Bronchial smooth muscle cell (primary cell): ENCODE measurements at places on chromosomes 3 and 15. TPM values are rescaled to one million over a fixed set of nuclear protein-coding genes. Genes with fewer than 3 reads are reported as not detected.

Gene KNL1
- total RNA-seq = 0.52 and 1.7 TPM in 2 replicates

Gene CMTM8
- total RNA-seq = 0.09 and 0.32 TPM in 2 replicates

Gene FILIP1L
- total RNA-seq = 7.6 and 16.2 TPM in 2 replicates

Gene NTRK3
- not detected in 2 replicates for total RNA-seq

Gene HRH1
- 22.5 and 38.1 TPM in 2 replicates for total RNA-seq

Gene GOLGA8S
- total RNA-seq = under 0.01 and 0.09 TPM in 2 replicates

Gene SLC6A11
- not detected in 2 replicates for total RNA-seq

Gene TMEM207
- not detected in 2 replicates for total RNA-seq

Gene ACTC1
- 0.16 TPM in 1 of 2 replicates, not detected in the other for total RNA-seq

Gene LRRC15
- total RNA-seq = 0.26 and 2.7 TPM in 2 replicates

Gene CCRL2
- total RNA-seq = 0.16 TPM in 1 of 2 replicates, not detected in the other

Gene KLF15
- 0.47 and 0.69 TPM in 2 replicates for total RNA-seq
